ENCODE measurements at places on chromosomes 3 and 15.

GRCh38 chr15:85758655-85758978, 36.1 kb downstream of the KLHL25 start:
- DNase-seq, result no peak

- peak; percentile 45 for DNase-seq
Measured at GRCh38 chr3:141875374-141875892, 1.0 kb upstream of the ATP1B3 start.

- DNase-seq, result peak; percentile 84
Measured at GRCh38 chr3:190424478-190425439, 24.9 kb downstream of the TMEM207 start.

- DNase-seq, result no peak
Measured at GRCh38 chr3:176431038-176431418, 766.3 kb downstream of the TBL1XR1 start.

DNA sequence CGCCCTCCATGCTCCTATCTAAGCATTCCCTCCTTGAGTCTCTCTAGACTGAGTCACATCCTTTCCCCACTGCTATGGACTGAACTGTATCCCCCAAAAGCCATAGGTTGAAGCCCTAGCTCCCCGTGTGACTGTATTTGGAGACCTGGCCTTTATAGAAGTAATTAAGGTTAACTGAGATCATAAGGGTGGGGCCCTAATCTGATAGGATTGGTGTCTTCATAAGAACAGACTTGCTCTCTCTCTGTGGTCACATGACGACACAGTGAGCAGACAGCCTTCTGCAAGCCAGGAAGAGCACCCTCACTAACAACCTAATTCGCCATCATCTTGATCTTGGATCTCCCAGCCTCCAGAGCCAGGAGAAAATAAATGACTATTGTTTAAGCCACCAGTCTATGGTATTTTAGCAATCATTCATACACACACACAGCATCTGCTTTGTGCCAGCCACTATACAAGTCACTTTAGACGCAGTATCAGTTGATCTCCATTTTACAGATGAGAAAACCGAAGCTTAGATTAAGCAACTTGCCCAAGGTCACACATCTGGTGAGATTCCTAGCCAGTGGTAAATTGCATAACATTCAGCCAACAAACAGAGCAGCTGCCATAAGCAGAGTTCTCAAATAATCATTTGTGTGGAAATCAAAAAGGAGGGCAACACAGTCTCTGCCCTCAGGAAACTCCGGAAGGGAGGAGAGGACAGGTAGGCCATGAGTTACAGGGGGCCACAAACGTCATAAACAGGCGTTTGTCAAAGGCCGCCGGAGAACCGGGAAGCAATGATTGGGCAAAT, 66.3 kb upstream of the HES1 start:
- peak; percentile 35 for DNase-seq

DNA sequence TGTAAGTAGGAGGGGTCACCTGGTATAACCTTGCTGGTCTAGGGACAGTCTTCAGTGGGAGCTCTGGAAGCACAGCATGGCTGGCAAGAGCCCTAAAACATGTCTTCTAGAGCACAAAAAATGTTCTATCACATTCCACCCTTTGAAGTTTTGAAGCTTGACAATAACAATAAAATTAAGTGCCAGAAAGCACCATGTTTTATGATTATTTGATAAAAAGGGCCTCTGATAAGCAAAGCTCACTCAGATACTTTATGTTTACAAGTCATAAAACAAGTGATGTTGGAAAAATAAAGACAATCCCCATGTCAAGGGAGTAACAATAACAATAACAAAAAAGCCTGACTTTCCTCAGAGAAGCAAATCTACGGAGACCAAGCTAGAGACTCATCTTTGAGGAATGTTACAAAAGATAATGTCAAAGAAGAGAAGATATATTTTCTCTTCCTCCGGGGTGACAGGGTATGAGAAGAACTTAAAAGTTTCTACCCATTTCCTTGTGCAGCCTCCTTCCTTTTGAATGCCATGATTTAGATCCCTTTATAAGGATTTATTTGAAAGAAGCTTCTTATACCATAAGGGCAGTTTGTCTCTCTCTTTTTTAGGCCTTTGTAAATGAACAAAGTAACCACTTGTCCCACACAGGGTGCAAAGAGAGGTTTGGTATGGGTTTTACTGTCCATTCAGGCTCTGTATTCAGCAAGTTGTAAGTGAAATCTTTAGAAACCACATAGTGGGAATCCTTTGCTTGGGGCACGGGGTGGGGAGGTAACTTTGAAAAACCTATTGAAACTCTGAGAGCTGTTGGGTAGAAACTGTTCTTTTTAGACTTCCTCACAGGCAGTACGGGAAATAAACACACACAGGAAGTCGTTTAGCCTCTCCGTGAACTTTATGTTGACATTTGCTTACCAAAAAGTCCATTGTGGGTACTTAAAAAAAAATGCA, 109.6 kb upstream of the RBMS3 start:
- no peak for DNase-seq

GRCh38 chr3:99400352-99400751, 238.0 kb upstream of the COL8A1 start:
- no peak for DNase-seq

DNA sequence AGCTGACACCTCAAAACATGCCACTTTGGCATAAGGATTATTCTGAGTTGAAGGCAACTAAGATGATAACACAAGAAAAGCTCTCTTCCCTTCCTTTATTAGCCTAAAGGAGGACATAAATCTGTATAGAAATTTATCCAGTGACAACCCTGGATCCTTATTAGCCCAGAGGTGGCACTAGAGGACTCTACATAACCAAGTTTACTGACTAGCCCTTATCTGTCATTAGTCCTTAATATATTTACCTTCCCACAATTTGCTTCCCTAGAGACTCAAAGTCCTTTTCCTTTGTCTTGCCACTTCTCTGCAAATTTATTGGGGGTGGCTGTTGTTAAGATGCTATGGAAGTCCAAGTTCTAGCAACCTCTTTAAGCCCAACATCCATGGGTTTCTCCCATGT, 26.7 kb downstream of the CEP70 start:
- DNase-seq, result no peak

GRCh38 chr3:194364652-194365434, 4.7 kb downstream of the LRRC15 start:
- no peak for DNase-seq

DNA sequence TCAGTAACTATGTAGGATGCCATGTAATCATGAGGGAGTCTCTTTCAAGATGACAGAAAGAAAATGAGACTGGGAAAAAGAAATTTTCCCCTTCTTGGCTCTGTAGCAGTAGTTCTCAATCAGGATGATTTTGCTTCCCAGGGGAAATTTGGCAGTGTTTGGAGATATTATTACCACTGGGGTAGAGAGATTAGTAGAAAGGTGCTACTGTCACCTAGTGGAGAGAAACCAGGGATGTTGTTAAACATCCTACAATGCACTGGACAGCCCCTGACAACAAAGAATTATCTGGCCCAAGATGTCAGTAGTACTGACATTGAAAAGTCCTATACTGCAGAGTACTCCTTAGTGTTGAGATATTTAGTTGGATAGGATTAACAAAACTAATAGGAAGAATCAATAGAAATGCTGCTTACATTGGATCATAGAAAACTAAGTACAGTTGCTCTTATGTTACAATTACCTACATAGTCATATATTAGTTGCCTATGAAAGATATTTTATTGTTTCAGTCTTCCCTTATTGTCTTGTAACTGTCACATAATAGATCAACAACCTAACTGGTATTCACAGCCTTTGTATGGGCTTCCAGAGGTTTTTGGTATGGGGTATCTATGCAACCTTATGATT, 433.3 kb downstream of the RAP2B start:
- DNase-seq, result peak; percentile 42

GRCh38 chr3:11622586-11623550, 20.8 kb downstream of the VGLL4 start:
- DNase-seq, result no peak

- peak; percentile 35 for DNase-seq
Measured at GRCh38 chr3:171704002-171704401, 106.3 kb downstream of the PLD1 start.

- no peak for DNase-seq
Measured at GRCh38 chr3:197027896-197028727, 1.5 kb downstream of the MELTF start.

- no peak for DNase-seq
Measured at GRCh38 chr15:78617076-78617475, 3.7 kb downstream of the CHRNA3 start.

- no peak for DNase-seq
Measured at GRCh38 chr15:100230784-100231183, 111.0 kb downstream of the ADAMTS17 start.

DNA sequence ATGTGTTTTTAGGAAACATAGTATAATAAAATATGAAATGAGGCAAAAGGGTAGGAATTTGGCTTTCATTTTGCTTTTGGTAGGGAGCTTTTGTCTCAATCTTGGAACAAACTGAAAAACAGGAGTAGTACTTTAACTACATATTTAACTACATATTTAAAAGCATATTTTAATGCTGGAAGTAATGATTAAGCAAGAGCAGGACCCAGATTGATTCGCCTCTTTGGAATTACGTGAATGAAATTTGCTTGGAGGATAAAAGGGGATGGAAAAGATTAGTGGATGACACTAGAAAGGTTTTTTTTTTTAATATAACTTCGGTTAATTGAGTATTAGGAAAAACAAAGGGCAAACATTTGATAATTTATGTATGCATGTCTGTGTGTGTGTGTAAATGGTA, 11.2 kb upstream of the TMEM212 start:
- no peak for DNase-seq

- no peak for DNase-seq
Measured at GRCh38 chr15:81282911-81283310, 41.0 kb downstream of the STARD5 start.

- DNase-seq, result no peak
Measured at GRCh38 chr15:88113613-88114308, 142.8 kb downstream of the NTRK3 start.

DNA sequence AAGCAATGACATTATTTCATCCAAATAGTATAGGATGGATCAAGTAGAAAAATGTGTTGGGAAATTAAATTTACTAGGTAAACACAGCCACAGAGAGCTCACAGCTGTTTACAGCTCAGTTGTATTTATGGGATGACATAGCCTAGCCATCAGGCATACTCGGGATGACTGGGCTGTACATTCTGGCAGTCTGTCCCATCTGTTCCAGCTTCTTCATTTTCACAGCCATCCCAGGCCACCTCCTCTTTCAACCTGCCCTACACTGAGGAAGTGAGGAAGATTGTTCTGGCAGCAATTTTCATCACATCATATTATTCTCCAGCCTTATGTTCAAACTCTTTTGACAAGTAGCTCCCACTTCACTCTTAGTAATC, 98.4 kb upstream of the PFN2 start:
- no peak for DNase-seq

DNA sequence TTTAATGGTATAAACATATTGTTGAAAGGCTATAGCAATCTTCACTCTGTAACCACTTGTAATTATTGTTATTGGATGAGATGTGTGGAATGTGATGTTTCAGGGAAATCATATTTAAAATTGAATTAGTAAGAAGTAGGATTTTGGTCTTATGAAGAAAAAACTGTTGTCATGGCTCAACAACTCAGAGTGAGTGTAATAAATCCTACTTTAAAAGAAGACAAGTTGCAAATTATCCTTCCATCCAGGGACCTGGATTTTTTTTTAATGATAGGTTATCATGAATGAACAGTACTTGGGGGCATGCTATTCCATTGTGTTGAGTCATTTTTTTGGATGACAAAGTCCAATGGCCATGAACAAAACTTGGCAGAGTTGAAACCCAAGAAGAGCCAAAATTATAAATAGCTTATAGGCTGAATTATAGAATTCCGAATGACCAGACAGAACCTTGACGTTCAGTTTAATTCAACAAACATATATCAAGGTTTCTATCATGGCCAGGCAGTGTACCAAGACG, 625.5 kb upstream of the ZNF717 start:
- no peak for DNase-seq

DNA sequence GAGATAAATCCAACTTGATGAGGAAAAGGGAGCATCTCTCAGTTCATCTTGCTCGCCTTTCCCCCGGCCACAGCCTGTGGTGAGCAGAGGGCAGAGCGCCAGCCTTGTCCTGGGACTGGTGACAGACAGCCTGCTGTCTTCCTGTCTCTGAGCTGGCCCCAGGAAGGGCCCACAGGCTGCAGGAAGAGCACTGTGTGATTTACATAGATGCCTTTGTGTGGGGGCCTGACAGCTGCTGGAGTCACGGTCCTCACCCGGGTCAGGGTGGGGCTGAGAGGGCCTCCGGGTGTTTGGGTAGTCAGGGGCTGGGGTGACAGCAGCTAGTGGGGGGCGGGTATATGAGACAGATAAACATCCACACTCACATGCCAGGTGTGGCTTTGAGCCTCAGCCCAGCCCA, 29.3 kb downstream of the PLA2G4D start:
- no peak for DNase-seq

GRCh38 chr3:196414469-196414868, 17.8 kb downstream of the UBXN7 start:
- DNase-seq, result no peak

GRCh38 chr15:95371664-95372063, 958.8 kb upstream of the NR2F2 start:
- no peak for DNase-seq

GRCh38 chr15:73695773-73696640, 11.8 kb downstream of the CD276 start:
- no peak for DNase-seq

GRCh38 chr15:69099941-69100340, 60.5 kb upstream of the GLCE start:
- DNase-seq, result no peak

DNA sequence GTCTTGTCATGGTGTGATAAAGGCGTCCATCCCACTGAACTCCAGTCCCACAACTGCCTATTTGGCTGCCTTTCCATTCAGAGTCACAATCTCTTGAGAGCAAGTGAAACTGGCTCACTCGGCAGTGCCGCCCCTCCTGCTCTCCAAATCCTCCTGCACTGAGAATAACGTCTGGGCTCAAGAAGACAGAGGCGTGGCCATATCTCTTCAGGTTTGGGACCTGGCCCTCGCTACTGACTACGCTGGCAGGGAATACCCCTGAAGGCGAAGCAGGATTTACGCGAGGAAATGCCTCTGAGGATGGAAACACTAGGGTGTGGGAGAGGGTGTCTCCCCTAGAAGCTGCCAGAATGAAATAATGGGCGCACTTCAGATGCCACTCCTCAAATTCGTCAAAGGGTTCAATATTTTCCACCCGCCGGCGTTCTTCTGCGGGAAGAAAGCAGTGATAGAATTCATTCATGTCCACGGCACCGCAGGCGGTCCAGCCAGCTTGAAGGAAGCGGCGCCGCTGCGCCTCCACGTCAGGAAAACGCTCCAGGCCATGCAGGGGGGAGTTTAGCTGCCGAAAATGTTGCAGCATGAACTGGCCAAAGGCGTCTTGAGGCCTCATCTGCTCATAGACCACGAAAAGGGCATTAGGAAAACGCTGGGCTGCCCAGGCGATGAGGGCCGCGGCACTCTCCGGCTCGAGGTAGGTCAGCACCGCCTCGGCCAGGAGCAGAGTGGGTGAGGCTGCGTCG, 985 bp downstream of the LCMT2 start:
- DNase-seq, result peak; percentile 15

GRCh38 chr3:81277853-81278252, 483.6 kb downstream of the GBE1 start:
- peak; percentile 54 for DNase-seq

GRCh38 chr3:155639462-155640055, 105.3 kb downstream of the PLCH1 start:
- no peak for DNase-seq

GRCh38 chr3:102163039-102163817, 271.6 kb upstream of the ZPLD1 start:
- peak; percentile 94 for DNase-seq
